ENCODE measurements at places on chromosomes 12 and 14.

DNA sequence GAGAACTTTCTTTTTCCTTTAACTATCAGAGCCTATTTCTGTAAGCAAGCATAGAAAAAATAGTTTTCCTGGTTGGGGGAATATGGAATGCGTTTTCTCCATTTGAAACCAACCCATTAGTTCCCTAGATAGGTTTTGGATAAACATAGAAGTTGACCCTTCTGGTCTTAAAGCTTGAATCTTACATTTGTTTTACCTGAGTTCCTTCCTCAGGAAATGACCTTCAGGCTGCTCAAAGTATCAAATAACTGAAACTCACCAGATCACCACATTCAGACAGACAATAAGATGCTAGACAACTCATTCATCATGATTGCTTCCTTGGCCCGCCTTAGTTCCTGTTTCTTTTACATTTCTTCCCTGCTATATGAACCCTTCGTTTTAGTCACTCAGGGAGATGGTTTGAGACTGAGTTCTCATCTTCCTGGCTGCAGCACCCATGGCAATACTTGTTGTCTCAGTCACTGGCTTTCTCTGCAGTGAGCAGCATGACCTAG lies 52.2 kb downstream of the LRP6 start:
- peak; percentile 38 for DNase-seq

DNA sequence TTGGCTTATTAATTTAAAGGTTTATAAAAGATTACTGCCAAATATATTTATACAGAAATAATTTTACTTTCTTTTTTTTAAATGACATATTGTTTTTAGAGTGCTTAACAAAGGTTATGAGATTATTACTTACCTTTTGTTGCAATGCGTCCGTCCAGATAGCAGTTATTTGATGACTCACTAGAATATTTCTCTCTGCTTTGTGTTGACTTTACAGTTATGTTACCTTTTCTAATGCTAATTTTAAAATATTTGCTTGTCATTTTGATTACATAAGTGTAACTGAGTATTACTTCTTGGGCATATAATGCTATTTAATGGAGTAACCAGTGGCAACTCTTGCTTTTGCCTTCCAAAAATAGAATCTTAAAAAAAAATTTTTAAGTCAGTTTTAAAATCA lies 6.3 kb upstream of the PZP start:
- DNase-seq = no peak

- DNase-seq = no peak
Observed at GRCh38 chr14:70701610-70702009, 59.9 kb downstream of the TTC9 start.

DNA sequence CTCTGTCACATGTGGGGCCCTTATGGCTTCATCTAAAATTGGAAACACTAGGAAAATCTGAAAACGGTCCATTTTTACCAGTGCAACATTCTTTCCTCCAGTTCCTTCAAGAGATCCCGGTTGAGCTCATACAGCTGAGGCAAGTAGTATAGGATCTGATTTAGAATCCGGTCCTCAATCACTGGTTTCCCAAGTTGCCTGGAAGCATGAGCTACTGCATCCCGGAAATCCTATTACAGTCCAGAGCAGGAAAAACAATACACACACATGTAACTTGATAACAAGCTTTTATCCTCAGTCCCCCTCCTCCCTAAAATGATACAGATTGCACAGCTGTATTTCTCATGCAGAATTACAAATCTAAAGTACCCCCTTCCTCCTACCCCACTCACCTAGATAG lies 67.9 kb upstream of the NR2C1 start:
- no peak for DNase-seq

GRCh38 chr14:82710267-82710841 lies 1176.7 kb upstream of the SEL1L start:
- DNase-seq = peak; percentile 30

DNA sequence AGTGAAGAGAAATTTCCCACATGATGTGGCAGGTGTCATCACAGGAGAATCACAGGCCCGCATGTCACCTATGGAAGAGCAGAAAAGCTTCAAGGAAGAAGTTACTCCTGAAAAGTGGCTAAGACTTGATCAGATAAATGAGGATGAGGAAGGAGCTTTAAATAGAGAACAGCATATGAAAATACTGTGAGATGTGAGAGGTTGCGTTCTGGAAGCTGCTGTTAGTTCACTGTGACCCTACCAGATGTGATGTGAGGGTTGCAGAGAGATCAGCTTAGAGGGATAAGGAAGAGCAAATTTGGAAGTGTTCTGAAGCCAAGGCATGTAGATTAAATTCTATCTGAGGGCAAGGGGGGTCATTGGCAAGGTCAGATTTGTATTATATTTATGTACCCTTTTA lies 17.1 kb downstream of the ERP27 start:
- no peak for DNase-seq

- DNase-seq = no peak
Observed at GRCh38 chr14:40119321-40119720, 687.1 kb upstream of the FBXO33 start.

- no peak for DNase-seq
Observed at GRCh38 chr14:39472078-39472477, 39.8 kb upstream of the FBXO33 start.

GRCh38 chr12:53533471-53533870 lies 26.2 kb upstream of the NPFF start:
- no peak for DNase-seq

GRCh38 chr14:65396082-65396910 lies 16.2 kb upstream of the FUT8 start:
- DNase-seq = no peak

GRCh38 chr12:122336015-122336946 lies 70.0 kb upstream of the VPS33A start:
- peak; percentile 45 for DNase-seq

- DNase-seq = no peak
Observed at GRCh38 chr14:20802341-20803084, at the start of gene RNASE1. TSS of gene RNASE1 (minus strand) at chr14:20802844. CDS start at chr14:20802068, 776 bp downstream.

GRCh38 chr14:90604356-90604755 lies 207.5 kb downstream of the CALM1 start:
- DNase-seq = no peak

Data from EL (cell line).